ENCODE measurements at places on chromosomes 13 and 19.

GRCh38 chr19:32890841-32891240 lies 21.3 kb upstream of the SLC7A9 start:
- DNase-seq: no peak

DNA sequence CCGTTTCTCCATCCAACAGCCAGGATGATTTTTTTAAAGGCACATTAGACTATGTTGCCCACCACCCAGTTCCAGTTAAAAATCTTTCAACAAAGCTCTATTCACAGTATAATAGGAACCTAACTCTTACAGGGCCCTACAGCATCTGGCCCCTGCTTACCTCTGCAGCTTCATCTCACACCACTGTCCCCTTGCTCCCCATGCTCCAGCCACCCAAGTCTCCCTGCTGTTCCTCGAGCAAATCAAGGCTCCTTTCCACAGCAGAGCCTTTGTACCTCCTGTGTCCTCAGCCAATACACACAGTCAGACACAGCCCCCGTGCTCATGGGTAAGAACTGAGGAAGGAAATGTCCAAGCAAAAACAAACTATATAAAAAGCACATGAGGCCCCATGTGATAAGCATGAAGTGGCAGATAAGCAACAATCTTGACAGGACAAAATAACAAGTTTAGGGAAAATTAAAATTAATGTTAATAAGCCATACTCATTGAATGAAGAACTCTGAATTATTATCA lies 67.5 kb downstream of the TSC22D1 start:
- DNase-seq: no peak

- no peak for DNase-seq
Observed at GRCh38 chr13:94513026-94513425, 33.5 kb upstream of the DCT start.

DNA sequence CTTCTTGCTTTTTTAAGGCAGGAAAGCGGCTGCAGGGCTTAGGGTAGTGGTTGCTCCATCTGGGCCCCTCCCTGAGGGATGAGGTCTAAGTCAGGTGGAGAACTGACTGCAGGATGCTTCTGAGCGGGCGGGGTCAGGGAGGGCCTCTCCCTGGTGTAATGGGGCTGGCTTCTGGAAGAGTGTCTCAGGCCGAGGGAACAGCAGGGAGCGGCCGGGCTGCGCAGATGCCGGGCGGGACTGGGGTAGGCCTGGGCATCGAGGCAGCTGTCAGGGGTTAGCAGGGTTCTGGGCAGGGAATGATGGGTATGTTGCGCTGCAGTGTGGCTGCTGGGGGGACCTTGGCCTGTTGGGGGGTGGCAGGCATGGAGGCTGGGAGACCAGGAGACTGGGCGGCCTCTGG lies 2.7 kb downstream of the FAM174C start:
- DNase-seq: no peak

GRCh38 chr19:43847884-43848283 lies 20.8 kb downstream of the ZNF283 start:
- DNase-seq: no peak

- DNase-seq: no peak
Observed at GRCh38 chr13:36332986-36333385, 13.2 kb downstream of the SPART start.

DNA sequence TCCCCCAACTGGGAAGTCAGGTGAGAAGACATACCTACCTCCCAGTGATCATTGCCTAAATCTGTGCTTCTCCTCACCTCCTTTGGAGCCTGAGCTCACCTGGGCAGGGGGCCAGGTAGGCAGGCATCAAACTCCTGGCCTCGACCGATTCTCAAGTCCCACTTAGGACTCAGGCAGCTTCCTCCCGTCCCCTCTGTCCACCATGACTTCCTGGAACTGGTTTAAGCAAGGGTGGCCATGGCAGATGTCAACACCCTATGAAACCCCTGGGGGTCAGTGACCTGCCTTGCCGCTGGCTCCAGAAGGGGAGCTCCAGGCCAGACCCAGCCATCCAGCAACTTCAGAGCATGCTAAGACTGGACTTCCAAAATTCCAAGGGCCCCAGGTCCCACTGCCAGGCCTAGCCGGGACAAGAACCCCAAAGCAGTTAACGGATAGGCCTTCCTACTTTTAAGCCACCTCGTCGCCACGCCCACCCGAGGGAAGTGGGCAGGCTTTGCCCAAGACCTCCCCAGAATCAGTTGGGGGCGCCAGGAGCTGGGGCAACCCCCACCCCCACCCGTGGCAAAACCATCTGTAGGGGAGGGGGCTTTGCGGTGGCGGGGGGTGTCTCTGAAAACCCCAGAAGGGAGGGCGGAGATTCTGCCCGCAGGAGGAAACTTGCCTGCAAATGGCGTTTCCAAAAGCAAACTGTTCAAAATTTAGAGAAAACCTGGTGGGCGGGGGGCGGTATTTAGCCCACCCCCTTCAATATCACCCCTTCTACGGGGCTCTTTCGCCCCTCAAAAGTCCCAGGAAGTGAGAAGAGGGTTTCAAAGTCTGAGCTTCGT lies 657 bp downstream of the PLIN3 start:
- peak; percentile 66 for DNase-seq

- no peak for DNase-seq
Observed at GRCh38 chr13:74550039-74550438, 415.8 kb upstream of the KLF12 start.

DNA sequence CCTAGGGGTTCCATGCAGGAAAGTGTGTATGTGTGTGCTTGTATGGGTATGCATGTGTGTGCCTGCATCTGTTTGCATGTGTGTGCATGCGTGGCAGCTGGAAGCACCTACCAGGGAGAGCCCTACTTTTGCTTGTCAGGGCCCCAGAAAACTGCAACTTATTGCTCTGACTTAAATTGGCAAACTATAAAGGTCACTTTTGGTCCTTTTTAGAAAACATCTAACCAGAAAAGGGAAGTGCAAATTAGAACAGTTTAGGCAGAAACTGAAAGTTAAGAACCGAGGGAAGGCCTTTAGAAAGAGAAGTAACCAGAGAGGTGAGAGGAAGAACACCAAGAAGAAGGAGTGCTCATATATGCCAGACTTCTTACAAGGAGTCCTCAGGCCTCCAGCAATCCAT lies 32.5 kb downstream of the DLEU7 start:
- DNase-seq: no peak

DNA sequence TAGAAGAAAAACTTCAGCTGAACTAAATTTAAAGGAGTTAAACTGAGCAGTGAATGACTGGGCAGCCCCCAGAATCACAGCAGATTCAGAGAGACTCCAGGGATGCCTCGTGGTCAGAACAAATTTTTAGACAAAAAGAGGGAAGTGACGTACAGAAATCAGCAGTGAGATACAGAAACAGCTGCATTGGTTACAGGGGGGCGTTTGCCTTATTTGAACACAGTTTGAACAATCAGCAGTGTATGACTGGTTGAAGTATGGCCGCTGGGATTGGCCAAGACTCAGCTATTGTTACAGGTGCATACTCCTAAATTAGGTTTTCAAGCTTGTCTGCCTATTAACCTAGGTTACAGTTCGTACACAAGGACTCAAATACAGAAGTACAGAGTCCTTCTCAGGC lies 2.2 kb upstream of the SPRYD7 start:
- DNase-seq: no peak

DNA sequence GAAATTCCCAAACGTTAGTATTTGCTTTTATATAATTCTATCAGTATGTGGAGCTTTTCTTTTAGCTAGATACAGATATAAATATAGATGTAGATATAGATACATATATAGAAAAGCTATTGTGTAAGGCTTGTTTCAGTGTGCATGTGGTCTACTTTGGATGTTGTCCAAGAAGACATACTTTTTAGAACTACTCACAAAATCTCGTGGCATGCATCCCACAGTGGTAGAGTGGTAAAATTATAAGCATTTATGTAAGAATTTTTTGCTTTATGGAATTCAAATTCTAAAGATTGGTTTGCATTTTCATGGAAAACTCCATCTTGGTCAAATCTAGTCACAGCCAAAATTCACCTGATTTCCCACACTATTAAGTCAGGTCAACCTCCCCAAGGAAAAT lies 880.4 kb downstream of the EFNB2 start:
- no peak for DNase-seq

GRCh38 chr13:42000846-42001245 lies 39.9 kb upstream of the VWA8 start:
- DNase-seq: no peak

DNA sequence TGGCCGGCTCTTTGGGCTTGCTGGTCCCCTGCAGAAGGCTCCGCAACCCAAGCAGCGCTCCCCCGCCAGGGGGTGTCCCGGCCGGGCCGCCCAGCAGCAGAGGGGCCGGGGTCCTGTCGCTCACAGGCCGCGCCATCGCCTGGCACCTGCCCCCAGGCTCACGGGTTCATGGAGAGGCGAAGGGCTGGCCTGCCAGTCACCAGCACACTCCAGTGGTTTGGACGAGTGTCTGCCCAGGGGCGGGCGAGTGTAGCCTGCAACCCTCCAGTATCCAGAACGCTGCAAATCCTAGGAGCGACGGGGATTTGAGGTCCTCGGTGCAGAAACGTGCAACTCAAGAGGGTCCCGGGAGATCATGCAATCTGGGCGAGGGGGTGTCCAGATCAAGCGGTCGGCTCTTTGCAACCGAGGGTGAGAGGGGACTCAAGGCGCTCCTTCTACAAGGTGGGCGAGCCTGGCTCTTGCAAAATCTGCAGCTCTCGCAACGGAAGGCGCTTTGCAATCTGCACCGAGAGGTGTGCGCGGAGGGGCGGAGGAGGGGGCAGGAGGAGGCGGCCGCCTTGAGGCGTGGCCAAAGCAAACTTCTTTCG lies at the start of gene DBP:
Gene DBP (minus strand): TSS at position 521 of the 590 bp plus-strand sequence. CDS start 385 bp downstream, at position 136.
- no peak for DNase-seq

- no peak for DNase-seq
Observed at GRCh38 chr19:37966211-37966661, 59.2 kb downstream of the SIPA1L3 start.

DNA sequence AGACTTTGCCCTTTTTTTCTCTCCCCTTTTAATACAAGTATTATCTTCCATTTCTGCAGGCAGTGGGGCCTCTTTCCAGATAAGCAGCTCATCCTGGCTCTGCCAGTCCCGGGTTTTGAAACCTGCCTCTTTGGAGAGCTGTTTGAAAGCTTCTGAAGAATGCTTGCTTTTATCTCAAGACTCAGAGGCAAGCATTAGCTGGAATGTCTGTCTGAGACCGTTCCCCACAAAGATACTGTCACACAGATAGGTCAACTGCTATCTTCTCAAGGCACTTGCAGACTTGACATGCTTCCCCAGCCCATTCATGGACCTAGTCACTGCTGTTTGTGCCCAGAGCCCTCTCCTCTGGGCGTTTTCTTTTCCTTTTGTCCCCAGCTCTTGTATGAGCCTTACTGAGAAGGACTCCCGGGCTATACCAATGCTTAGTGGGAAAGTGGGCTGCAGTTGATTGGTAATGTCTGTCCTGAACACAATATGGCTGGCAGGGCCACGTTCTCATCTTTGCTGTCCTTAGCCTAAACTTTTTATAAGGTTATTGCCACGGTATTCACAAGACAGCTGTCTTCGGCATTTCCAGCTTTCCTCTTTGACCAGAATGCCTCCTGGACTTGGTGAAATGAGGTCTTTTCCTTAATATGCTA lies 13.4 kb downstream of the SERP2 start:
- no peak for DNase-seq

- DNase-seq: no peak
Observed at GRCh38 chr13:106263801-106264200, 271.7 kb downstream of the EFNB2 start.

- DNase-seq: no peak
Observed at GRCh38 chr13:73880365-73880764, 253.8 kb downstream of the KLF12 start.

DNA sequence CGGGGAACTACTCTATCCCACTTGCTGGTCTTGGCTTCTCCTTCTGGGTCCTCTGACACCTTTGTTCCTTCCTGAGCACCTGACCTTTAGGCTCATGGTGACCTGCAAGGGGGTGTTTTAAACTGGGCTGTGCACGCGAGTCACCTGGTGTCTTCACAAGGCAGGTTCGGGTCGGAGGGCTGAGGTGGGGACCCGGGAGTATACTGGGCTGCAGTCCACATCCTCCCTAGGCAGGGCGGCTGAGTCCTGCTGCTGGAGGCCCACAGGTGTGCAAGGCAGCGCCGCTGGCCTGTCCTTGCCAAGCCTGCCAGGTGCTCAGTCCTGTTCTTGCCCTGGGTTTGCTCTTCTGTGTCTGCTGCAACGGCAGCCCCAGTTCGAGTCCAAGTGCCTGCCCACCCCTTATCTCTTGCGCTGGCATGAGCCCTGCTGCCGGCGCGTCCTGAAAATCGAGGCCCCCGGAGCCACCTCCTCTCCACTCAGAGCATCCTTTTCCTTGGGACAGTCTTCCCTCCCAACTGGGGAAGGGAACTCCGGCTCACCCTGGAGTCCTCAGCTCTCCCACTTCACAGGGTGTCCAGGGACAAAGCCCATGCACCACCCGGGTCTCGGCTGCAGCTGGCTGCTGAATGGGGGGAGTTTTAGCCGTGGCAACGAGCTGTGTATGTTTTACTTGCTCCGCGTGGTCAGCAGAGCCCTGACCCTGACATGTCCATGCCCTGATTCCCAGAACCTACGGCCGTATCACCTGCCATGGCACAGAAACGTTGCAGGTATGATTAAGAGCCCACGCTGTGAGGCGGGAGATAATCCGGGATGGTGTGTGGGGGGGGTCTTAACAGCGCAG lies 193.5 kb downstream of the TEX29 start:
- DNase-seq: no peak

GRCh38 chr19:35461060-35461459 lies 13.0 kb downstream of the FFAR2 start:
- no peak for DNase-seq

- DNase-seq: no peak
Observed at GRCh38 chr13:112767506-112768471, 78.0 kb downstream of the ATP11A start.

GRCh38 chr13:48539550-48539949 lies 6.7 kb upstream of the RCBTB2 start:
- no peak for DNase-seq

DNA sequence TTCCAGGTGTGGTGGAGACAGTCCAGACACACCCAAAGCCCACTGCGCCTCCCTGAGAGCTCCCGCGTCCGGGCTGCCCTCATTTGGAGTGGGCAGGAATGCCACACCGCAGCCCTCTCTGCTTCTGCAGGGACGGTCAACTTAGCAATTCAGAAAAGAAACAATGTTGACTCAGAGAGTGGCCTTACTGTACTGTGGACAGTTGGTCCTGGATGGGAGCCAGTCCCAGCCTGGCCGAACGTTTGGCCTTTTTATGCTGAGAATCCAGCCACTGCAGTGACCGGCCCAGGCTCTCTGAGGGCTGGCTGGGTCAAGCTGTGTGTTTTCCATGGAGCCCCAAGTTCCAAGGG lies 7.2 kb downstream of the GAS6 start:
- DNase-seq: no peak

GRCh38 chr13:98174307-98174706 lies 2.8 kb downstream of the RNF113B start:
- no peak for DNase-seq
